GM04503 (cell line): ENCODE measurements at places on chromosomes 3 and 15.

DNA sequence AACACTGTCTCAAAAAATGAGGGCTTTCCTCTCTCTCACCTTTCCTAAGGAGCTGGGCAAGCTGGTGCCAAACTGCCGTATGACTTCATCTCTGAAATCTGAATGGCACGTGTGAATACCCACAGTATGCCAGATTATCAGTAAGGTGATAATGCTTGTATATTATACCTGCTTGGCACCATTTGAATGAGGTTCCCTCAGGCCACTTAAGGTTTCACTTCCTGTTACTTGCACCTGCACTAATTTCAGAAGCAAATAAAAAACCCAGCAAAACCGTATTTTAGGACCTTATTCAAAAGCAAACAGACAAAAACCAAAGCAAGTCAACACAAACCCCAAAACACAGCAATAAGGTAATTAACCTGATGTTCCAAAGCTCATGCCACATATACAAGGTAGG is 19.7 kb downstream of the FOXP1 start:
- no peak for DNase-seq

- DNase-seq: no peak
Measured at GRCh38 chr15:58616171-58616570, 133.3 kb downstream of the ADAM10 start.

DNA sequence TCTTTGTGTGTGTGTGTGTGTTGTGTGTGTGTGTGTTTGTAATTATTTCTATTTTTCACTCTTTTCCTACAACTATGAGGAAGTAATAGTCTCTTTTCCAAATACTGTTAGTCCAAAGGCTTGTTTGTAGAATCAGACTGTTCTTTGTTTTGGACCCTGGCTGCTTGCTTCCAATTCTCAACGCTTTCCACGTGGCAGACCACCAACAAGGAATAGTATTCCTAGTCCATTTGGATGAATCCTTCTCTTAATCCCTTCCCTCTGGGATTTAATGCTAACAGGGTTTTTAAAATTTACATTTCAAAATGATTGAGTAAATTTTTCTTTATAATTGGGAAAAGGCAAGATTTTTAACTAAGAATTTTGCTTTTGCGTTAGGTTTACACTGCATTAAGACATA is 62.7 kb downstream of the ADAMTSL3 start:
- no peak for DNase-seq

DNA sequence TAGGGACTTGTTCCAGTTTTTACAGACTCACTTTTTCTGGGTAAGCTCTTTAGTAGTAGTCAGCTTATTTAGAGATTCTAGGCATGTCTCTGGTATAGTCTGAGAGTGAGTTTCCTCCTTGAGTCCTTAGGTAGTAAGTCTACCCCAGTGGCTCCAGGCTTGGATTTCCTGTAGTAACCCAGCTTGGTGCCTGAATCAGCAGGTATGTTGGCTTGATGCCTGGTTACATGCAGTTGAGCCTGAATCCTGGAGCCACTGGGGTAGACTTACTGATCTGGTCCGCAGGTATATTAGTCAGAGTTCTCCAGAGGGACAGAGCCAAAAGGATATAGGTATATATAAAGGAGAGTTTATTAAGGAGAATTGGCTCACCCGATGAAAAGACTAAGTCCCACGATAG is 85.8 kb upstream of the RBMS3 start:
- no peak for DNase-seq

DNA sequence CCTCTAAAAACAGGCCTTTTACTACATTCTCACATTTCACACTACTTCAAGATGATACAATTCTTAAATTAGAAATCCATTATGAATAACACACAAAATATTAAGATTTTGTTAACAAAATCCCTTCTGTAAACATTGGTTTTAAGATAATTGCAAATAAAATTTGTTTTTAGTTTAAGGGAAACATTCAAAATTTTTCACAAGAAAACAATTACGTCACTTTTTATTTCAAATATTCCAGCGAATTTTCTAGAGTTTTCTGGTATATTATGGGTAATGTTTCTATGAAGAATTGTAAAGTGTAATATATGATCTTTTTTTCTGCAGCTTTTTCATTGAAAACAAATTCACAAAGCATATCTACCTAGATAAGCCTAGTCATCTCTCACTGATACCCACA is 5.9 kb downstream of the ARPP21 start:
- no peak for DNase-seq

- no peak for DNase-seq
Measured at GRCh38 chr3:73743551-73743950, 118.8 kb upstream of the PDZRN3 start.

DNA sequence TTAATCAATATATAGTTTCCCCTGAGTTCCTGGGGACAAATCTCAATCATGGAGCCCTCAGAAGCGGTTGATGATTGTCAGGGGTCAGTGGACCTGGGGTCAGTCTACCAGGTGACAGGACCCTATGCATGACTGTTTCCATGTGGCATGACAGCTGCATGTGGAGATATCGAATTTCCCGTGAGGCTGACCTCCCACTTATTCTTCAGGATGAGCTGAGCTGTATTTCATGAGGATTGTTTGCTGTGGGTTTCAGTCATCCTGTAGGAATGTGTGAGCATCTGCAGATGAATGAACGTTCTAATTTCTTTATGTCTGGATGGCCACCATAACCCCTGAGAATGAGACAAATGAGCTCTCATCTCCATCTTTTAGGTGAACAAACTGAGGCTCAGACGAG is 93.0 kb upstream of the HES1 start:
- peak; percentile 33 for DNase-seq

GRCh38 chr15:28012231-28012630 is 86.9 kb downstream of the OCA2 start:
- DNase-seq: no peak

DNA sequence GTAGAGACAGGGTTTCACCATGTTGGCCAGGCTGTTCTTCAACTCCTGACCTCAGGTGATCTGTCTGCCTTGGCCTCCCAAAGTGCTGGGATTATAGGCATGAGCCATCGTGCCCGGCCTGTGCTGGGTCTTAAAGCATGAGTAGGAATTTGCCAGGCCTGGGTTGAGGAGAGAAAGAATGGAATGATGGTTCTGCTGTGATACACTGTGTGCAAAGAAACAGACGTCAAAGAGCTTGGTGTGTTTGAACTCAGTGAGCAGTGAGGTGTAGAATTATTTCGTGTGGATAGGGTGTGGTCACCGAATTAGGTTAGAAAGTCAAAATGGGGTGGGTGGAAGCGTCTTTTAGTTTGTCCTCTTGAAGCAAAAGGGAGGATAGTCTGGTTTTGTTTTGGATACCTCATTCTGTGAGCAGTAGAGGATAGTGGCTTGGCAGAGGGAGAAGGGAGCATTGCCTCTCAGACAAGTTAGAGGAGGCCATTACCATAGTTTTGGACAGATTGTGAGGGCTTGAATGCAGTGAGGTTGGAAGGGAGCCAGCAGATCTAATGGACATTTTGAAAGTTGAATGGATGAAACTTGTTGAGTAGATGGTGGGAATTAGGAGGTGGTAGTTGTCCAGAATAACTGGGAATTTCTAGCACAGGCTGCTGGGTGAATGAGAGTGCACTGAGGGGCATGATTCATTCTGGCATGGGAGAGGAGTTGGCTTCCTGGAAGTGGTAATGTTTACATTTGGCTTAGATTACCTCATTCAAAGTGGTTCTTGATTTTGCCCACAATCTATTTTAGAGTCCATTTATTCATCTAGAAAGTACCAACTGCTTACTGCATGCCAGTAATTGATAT is 27.2 kb downstream of the AKAP13 start:
- peak; percentile 56 for DNase-seq

GRCh38 chr3:115074502-115074901 is 72.6 kb downstream of the ZBTB20 start:
- no peak for DNase-seq

DNA sequence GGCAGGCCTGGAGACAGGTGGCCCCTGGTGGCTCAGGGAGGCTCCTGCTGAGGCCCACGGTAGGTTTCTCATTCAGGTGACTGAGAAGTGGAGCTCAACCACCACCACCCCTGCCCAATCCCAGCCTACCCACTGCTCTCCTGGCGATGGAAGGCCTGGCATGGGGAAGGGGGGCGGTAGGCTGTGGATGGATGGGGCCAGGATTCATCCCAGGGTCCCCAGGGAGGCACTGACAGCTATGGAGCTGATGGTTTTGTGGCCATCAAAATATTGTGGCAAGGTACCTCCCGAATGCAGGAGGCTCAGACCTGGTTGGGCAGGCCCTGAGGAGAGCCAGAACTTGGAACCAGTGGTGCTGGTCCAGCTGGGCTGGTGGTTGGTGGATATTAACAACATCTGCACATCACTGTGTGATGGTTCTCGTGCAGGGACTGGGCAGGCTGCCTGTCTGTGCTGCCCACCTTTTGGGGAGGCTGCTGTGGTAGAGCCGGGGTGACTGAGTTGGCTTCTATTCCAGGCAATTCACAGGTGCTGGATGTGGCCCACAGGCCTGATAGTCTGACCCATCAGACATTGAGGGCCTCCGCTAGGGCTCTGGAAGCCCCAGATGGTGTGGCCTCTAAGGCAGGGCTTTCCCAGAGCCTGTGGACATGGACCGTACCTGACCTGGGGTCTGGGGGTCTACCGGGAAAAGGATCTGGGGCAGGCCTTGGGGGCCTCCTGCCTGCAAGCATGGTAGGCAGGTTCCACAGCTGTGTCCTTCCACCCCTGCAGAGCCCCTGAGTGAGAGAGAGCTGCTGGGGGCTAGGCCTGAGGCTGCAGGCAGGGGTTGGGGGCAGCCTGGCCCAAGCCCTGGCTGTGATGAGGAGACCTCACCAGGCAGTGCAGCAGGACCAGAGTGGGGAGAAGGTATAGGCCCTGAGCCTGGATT is 3.4 kb downstream of the ZBTB47 start:
- DNase-seq: no peak

DNA sequence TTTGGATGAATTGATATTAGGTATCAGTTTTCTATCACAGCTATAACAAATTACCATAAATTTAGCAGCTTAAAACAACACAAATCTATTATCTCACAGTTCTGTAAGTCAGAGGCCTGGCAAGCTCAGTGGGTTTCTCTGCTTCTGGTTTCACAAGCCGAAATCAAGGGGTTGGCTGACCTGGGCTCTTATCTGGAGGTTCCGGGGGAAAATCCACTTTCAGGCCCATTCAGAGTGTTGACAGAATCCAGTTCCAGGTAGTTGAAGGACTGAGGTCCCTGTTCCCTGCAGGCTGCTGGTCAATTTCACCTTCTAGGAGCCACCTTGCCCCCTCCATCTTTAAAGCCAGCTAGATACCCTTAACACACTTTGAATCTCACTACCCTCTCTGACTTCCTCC is 11.1 kb upstream of the HHATL start:
- DNase-seq: no peak

DNA sequence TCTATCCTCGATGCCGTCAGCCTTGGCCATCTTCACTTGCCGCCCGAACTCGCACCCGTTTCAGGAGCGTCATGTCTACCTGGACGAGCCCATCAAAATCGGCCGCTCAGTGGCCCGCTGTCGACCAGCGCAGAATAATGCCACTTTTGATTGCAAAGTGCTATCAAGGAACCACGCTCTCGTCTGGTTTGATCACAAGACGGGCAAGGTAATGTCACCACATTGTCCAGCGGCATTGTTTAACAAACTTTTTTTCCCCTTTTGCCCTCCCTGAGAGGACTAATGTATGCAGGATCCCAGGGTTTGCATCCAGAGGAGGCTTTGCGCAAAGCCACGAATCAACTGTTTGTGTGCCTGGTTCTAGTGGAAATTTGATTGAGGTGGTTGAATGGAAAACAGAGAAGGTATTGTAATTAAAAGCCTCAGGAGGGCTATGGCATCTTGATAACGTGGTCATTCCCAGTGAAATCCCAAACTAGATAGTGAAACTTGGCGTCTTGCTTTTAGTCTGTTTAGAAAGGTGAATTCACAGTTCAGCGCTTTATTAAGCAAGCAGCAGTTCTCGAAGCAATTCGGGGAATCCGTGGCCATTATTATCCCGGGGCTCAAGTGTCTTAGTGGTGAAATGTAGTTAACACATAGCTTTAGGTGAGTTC is 1.7 kb downstream of the SLMAP start:
- no peak for DNase-seq

DNA sequence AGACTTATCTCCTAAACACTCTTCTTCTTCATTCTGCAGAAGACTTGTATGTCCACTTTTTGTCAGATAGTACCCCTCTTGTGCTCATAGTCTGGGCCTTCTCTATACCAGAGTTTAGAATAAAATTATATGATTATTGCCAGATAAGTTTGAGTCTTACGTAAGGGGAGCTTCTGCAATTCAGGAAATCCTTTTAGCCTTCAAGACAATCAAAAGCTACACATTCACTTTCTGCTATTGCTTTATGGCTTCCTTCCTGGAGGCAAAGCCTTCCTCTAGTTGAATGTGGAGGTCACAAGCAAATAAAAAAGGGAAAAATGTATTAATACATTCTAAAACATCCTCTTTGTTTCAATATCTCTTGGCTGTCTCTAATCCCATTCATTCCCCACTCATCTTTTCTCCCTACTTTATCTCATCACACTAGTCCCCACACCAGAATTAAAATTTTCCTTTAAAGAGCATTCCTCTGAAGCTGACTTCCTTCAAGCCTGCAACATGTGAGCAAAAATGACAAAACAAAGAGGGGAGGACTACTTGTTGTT is 186.8 kb downstream of the CPNE4 start:
- DNase-seq: no peak

GRCh38 chr3:79341961-79342360 is 425.8 kb downstream of the ROBO1 start:
- DNase-seq: no peak

- DNase-seq: peak; percentile 41
Measured at GRCh38 chr3:30644615-30645014, 38.2 kb downstream of the TGFBR2 start.

- peak; percentile 78 for DNase-seq
Measured at GRCh38 chr15:56464893-56465520, at the start of gene MNS1. Gene MNS1, minus strand, starts transcription at chr15:56465137. Its CDS starts 165 bp downstream, at chr15:56464972.

GRCh38 chr15:29440541-29440940 is 170.9 kb upstream of the NSMCE3 start:
- no peak for DNase-seq

GRCh38 chr3:170178651-170179050 is 2.9 kb downstream of the PHC3 start:
- no peak for DNase-seq
